G401 (cell line): ENCODE measurements at places on chromosomes 1 and 21.

GRCh38 chr1:240737298-240737697 is 125.3 kb upstream of the GREM2 start:
- DNase-seq = peak; percentile 29

DNA sequence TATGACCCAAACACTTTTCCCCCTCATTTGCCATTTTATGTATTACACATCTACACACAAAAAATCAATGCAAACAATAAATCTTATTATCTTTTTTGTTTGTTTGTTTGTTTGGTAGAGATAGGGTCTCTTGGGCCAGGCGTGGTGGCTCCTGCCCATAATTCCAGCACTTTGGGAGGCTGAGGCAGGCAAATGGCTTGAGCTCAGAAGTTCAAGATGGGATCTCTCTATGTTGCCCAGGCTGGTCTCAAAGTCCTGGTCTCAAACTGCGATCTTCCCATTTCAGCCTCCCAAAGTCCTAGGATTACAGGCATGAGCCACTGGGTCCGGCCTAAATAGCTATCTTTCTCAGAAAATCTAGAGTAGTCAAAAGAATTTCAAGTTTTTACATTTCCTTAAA is 1.2 kb upstream of the DBT start:
- no peak for DNase-seq

DNA sequence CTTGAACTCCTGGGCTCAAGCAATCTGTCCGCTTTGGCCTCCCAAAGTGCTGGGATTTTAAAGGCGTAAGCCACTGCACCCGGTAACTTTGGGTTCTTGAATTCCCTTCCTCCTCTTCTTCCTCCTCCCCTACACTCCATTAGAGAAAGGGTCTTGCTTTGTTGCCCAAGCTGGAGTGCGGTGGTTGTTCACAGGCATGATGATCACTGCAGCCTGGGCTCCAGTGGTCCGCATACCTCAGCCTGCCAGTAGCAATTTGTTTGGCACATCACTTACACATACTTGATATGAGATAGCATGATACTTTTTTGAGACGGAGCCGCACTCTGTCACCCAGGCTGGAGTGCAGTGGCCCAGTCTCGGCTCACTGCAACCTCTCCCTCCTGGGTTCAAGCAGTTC is 2.2 kb downstream of the DEGS1 start:
- no peak for DNase-seq

- DNase-seq = no peak
Observed at GRCh38 chr1:191702124-191702523, 456.1 kb upstream of the RGS18 start.

GRCh38 chr1:183417772-183418491 is at the start of gene NMNAT2:
NMNAT2 (minus strand) TSS chr1:183418380; CDS start chr1:183418267, 113 bp downstream.
- DNase-seq = peak; percentile 92

- DNase-seq = no peak
Observed at GRCh38 chr21:36873513-36873912, 93.0 kb downstream of the HLCS start.

- DNase-seq = no peak
Observed at GRCh38 chr1:19009126-19009881, 52.8 kb upstream of the IFFO2 start.

DNA sequence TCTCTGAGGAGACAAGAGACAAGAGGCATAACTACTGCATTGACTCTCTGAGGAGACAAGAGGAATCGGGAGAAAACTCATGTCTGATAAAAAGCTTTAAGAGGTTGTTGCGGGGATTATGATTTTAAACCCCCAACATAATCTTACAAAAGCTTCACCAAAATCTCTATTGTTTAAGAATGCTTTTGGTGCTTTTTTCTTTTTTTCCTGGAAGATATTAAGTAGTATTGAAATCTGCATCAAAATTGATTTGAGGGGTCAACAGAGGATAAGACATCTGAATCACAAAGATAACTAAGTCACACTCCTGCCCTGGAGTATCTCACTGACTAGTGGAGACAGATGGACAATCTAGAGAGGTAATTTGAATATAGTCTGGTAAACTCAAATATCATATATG is 115.6 kb upstream of the MROH9 start:
- no peak for DNase-seq

DNA sequence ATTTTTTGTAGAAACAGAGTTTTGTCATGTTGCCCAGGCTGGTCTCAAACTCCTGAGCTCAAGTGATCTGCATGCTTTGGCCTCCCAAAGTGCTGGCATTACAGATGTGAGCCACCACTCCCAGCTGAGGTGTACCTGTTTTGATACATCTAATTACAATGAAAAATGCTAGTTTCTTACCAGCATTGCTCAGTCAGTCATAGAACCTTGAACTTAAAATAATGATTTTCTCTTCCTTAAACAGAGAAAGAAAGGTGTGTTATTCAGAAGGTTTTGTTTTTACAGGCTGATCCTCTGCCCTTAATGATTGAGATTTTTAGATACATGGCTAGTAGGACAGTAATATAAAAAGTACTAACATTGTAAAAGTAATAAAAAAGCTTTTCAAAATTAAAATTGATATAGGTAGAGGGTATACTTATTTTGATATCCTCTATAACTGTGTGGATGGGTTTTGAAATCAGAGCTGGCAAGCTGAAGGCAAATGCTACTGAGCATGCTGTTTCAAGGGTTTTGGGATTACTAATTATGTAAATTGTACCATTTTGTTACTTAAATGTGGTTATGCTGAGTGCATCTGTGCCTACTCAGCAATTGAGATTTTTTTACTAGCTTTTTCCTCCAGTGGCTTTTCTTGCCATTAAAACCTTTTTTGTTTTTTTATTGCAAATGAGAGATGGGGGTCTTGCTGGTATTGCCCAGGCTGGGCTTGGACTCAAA is 16.1 kb downstream of the PRRC2C start:
- no peak for DNase-seq

- DNase-seq = no peak
Observed at GRCh38 chr1:210195635-210196160, 36.9 kb upstream of the SERTAD4 start.

- no peak for DNase-seq
Observed at GRCh38 chr1:47483651-47484050, 45.8 kb downstream of the FOXD2 start.

- DNase-seq = no peak
Observed at GRCh38 chr1:171251042-171251951, 3.0 kb downstream of the FMO1 start.

GRCh38 chr1:53685272-53686051 is 53.5 kb downstream of the GLIS1 start:
- peak; percentile 83 for DNase-seq

DNA sequence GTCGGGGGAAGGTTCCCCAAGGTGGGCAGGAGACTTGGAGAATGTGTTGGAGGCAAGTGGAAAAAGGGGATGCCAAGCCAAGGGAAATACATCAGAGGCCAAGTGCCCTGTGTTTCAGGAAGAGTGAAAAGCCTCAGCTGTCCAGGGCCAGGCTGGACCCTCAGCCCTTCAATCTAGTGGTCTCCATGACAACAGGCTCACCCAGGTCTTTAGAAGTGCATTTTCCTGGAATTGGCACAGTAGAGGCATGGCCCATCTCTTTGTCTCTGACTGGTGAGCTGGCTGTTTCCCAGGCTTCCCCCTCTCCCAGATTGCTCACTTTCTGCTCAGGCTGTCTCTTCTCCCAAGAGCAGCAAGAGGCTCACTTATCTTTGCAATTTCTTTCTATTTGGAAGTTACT is 10.4 kb upstream of the RHBG start:
- DNase-seq = no peak

GRCh38 chr1:175390522-175391254 is 198.1 kb upstream of the KIAA0040 start:
- DNase-seq = no peak

DNA sequence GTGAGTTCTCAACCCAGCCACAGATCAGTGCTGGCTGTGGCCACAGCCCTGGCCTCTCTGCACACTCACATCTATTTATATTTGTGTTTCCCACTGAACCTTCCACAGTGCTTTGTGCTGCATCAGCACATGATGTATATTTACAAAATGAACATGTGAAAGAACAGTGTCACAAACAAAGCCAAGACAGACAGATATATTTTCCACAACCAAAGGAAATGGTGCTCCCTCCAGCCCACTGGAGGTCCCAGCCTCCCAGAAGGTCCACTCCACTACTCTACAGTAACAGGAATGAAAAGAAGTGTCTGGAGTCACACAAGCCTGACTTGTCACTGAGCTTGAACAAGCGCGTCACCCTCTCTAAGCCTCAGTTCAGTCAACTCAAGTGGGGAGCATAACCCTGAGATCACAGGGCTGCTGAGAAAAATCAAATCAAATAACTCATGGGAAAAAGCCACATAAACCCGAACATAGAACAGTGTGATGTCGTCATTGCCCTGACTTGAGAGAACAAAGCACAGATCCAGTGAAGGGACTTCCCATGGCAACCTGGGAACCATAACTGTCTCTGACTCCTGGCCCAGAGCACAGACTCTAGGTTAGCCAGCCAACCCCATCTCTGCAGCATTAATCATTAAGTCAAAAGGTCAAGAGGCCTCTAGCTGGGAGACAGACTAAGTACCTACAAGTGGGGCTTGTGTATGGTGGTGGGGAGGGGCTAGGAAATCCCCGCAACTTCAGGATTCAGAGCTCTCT is 121.2 kb downstream of the TRABD2B start:
- no peak for DNase-seq

DNA sequence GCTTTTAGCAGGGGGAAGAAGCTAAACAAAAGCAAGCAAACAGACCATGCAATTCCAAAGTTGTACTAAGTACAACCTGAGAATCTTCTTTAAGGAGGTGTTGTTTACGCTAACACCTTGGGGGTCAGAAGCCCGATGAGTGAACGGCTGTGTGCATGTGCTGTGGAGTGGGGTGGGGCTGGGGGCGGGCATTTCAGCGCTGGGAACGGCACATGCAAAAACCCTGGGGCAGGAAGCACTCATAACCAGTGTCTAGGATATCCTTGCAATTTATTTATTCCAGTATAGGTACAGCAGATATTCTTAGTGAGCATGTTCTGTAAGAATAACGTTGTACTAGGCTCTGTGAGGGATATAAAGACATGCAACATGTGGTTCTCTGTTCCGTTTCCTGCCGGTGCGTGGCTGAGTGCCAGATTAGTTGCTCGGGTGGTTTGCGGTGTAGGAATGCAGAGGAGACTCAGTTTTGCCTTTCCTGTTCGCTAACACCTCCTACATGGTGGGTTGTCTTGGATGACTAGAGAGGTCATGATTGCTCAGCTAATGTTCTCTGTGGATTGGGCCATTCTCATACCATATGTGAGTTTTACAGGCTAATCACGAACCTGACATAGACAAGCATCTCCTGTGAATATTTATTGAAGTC is 3.7 kb downstream of the FASLG start:
- DNase-seq = no peak

- DNase-seq = no peak
Observed at GRCh38 chr1:206735553-206736031, 35.0 kb upstream of the IL19 start.

- peak; percentile 37 for DNase-seq
Observed at GRCh38 chr1:110152133-110152785, 2.0 kb downstream of the SLC6A17 start.

- no peak for DNase-seq
Observed at GRCh38 chr1:45976623-45977022, 155.8 kb downstream of the PIK3R3 start.

DNA sequence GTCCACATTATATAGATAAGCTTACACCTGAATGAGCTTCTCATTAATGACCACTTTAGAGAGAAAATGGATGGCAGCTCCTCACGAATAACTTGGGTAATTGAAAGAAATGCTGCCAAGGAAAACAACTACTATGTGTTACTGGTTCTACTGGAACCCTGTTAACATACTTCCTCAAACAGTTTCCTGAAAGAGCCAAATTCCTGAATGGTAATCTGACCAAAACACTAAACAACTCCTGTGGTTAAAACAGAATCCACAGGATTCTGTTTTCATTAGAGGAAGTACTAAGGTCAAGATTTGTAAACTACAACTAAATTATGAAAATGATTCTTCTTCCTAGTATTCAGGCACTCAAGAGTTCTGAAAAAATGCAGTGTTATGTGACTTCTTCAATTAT is 107.2 kb downstream of the DNM3 start:
- DNase-seq = no peak

DNA sequence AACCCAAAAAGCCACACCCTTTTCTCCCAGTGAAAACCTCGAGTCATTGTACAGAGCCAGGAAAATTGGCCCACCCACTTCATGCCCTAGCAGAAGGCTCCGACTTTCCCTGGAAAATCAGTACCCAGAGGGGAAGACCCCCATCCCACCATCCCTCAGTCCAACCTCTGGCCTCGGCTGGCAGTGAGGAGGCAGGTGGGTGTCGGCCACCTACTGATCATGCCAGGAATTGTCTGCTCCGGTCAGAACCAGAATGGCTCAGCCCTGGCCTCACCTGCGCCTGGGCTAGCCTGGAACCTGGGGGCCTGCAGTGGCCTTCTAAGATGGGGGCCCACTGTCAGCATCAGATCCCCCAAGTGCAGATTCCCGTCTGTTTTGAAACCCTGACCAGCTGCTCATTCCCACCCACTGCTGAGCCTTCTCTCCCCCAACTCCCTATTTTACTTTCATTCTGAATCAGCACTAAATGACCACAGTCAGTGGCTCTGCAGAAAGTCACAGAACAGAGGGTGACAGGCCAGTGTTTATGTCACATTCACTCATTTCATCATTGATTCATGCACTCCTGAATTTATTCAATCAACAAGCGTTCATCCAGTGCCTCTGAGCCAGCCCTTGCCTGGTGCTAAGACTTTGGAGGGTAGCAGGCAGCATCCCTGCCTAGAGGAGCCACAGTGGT is 3.0 kb upstream of the S100A9 start:
- no peak for DNase-seq

DNA sequence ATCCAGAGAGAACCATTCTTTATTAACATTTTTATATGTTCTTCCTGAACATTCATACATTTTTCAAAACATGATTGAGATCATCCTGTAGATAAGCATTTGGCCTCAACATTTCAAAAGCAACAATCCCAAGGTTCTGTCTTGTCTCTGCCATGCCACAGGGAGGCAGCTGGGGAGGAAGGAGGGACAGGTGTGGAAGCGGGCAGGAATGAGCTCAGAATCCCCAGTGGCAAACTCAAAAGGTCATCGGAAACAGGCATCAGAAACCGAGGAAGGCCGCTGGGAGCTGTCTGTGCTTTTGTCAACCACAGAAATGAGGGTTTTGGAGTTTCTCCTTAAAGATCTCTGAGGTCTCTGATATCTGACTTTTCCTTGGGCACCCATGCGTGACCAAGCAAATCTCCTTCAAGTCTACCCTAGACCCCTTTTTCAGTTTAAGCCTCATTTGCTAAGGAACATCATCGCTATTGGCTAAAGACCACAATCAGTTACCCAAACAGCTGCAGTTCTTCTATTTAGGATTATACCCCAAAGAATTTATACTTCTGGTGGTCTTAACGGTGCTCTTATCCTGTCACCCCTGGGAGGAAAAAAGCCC is 34.0 kb downstream of the RASSF5 start:
- no peak for DNase-seq

- DNase-seq = no peak
Observed at GRCh38 chr1:26028490-26028980, 7.0 kb downstream of the EXTL1 start.
